ENCODE measurements at places on chromosomes 1 and 21.

DNA sequence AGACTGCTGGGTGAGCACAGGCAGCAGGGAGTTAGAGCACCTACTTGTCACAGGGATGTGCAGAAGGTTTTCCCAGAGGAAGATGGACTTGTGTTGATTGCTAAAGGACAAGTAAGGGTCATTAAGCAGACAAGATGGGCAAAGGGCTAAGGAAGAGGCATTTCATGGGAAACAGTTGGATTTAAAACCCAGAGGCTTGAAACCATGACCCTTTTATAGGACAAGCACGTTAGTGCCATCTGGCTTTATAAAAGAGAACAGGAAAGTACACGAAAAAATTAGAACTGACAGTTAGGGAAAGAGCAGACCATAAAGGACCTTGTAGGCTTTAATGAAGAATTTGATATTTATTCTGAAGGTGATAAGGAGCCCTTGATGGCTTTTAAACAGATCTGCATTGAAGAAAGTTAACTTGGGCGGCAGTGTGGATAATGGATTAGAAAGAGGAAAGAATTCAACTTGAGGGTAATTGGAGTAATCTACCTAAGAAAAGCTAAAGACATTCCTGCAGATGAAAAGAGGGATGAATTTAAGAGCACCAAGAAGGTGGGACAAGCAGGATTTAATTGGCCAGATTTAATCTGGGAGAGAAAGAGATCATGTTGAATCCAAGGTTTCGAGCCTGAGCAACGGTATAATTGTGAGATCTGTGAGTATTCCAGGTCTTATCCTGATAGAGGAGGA is 68.6 kb downstream of the ZC3H11B start:
- DNase-seq: no peak

DNA sequence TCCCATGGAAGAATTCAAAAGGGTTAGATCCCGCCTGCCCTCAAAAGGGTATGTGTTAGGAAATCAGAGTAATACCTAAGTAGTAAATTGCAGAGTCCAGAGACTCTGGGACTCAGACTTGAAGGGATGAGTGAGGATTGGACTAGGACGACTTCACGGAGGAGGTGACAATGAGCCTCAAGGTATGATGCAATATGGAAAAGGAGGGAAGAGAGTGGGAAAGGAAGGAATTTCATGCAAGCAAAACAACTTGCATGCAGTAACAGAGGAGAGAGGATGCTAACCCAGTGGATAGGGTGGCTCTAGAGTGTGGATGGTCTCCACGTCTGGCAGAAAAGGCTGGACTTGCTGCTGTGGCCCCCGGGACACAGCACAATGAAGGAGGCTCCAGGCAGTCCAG is 4.8 kb downstream of the CAPN2 start:
- no peak for DNase-seq

DNA sequence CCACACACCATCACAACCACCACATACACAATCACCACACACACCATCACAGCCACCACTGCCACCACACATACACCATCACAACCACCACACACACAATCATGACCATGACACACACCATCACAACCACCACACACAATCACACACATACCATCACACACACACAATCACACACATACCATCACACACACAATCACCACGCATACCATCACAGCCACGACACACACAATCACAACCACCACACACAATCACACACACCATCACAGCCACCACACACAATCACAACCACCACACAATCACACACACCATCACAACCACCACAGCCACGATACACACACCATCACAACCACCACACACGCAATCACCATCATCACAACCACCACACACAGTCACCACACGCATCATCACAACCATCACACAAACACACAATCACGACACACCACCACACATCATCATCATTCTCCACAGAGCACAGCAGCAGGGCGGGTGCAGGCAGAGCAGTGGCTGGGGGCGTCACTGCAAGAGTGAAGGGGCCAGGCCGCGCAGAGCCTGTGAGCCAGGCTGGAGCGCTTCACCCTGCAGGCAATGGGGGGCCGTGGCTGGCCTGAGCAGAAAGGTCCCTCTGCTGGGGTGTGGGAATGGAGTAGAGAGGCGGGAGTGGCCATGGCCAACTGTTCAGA is 32.6 kb downstream of the CDCP2 start:
- no peak for DNase-seq

- no peak for DNase-seq
These were observed 27.3 kb upstream of the RNF19B start for GRCh38 chr1:32991819-32992488.

DNA sequence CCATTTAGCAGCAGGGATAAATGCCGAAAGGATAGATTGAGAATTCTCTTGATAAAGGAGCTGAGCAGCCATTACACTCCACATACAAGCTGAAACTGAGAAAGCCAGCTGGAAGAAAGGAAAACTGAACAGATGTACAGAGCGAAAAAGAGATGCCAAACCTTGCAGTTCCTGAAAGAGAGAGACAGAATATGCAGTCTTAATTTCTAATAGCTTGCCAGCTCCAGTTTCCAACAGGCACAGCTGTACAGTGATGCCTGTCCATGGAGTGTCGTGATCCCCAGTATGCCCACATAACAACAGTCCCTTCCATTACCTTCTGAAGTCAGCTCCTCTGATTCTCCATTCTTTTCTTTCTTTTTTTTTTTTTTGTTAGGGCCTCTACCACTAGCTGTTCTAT is 22.7 kb downstream of the ABL2 start:
- no peak for DNase-seq

GRCh38 chr21:37742532-37742931 is 173.7 kb downstream of the KCNJ6 start:
- DNase-seq: no peak

GRCh38 chr1:175216444-175216843 is 23.9 kb upstream of the KIAA0040 start:
- DNase-seq: no peak

DNA sequence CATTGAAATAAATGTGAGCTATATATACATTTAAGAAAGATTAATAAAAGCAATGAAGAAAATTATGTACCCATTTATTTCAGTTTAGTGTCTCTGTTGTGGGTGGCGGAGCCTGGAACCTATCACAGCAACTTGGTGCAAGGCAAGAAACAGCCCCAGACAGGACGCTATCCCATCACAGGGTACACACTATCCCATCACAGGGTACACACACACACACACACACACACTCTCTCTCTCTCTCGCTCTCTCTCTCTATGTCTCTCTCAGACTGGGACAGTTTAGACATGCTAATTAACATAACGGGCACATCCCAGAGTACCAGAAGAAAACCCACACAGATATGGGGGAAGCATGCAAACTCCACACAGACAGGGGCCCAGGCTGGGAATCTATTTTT is 6.5 kb upstream of the IL6R start:
- DNase-seq: no peak
